ENCODE measurements at places on chromosomes 2 and 18.

GRCh38 chr2:11550901-11551568 is 17.2 kb downstream of the GREB1 start:
- DNase-seq, result no peak

- DNase-seq, result no peak
These were observed 83.8 kb downstream of the ATL2 start for GRCh38 chr2:38293152-38293865.

GRCh38 chr2:222862106-222862908 is 1.5 kb downstream of the ACSL3 start:
- peak; percentile 33 for DNase-seq

GRCh38 chr2:203030545-203030944 is 15.9 kb downstream of the NBEAL1 start:
- no peak for DNase-seq

GRCh38 chr2:179837408-179837807 is 24.0 kb downstream of the ZNF385B start:
- no peak for DNase-seq

DNA sequence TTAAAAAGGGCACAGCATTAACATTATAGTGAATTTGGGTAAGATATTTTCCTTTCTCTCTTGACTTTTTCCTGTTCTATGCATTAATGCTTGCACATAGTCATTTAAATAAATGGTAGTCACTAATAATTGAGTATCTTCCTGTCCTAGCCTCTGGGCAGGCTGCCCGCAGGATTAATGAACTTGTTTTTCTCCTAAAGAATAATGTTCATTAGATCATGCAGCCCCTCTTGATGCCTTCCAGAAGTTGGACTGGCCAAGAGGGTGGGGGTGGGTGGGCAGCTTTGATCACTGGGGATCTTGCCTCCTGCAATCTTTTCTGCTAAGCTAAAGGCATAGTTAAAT is 514.5 kb upstream of the CDH2 start:
- DNase-seq, result no peak

- DNase-seq, result no peak
These were observed 140.3 kb downstream of the ARL6IP6 start for GRCh38 chr2:152858594-152859265.

DNA sequence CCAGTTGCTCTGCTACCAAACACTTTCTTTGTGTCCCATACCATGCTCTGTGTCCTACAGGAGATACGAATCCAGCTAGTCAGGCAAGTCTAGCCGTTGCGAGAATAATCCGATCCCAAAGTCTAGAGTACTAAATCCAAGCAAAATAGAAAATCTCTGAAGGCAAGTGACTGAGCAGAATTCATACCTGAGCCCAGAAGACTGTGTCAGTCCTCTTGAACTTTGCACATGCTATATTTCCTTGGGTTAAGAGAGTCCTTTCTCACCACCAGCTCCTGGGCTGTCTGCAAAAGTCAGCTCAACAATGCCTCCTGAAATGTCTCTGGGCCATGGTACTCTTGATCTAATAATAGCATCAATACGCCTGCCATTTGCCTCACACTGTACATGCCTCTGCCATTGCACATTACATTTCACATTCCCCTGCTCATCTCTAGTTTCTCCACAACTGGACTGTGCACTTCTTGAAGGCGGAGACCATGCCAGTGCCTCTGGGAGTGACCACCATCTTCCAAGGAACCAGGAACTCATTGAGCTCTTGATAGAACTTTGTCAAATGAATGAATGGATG is 265.8 kb upstream of the ID2 start:
- DNase-seq, result no peak

GRCh38 chr2:219687272-219687671 is 59.8 kb downstream of the SLC4A3 start:
- no peak for DNase-seq

- DNase-seq, result no peak
These were observed 14.6 kb downstream of the KCNF1 start for GRCh38 chr2:10926191-10926820.

DNA sequence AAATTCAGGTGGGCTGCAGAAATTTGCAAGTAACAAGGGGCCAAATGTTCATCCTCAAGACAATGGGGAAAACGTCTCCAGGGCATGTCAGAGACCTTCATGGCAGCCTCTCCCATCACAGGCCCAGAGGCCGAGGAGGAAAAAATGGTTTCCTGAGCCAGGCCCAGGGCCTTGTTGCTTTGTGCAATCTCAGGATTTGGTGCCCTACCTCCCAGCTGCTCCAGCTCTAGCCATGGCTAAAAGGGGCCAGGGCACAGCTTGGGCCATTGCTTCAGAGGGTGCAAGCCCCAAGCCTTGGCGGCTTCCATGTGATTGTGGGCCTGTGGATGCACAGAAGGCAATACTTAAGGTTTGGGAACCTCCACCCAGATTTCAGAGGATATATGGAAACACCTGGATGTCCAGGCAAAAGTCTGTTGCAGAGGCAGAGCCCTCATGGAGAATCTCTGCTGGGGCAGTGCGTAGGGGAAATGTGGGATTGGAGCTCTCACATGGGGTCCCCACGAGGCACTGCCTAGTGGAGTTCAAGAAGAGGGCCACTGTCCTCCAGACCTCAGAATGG is 29.2 kb downstream of the RPRD1A start:
- no peak for DNase-seq

GRCh38 chr2:9658972-9659371 is 28.2 kb upstream of the YWHAQ start:
- no peak for DNase-seq

DNA sequence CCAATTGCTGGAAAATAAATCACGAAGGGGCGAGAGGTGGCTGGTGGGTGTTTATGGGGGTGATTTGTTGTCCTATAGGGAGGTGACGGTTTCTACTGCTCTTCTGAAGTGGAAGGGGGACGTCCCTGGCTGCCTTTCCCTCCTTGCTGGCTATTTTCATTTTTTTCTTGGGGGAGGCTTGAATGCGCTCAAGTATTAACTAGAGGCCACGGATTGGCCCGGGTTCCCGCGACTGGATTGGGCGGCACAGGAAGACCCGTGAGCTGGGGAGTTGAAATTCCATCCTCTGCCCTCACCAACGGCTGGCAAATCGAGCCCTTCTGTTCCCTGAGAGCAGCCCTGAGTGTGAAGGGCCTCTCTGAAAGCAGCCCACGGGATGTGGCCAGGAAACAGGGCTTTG is 176.5 kb upstream of the SPRED2 start:
- no peak for DNase-seq

DNA sequence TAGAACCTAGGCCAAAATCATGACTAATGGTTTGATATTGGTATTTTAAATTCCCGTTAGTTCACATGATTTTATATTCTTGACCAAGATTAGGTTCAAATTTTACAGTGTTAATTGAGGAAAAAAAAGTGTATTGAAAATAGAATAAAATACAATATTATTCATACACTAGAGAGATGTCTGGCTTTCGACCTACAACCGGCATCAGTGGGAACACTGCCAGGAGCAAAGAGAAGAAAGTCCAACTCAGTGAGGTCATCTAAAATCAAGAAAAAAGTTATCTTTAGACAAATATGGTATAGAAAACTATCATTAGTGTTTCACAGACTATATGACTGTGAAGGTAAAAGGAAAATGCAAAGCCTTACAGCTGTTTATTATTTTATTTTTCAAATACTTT is 81.5 kb downstream of the PIGN start:
- DNase-seq, result no peak

- DNase-seq, result no peak
These were observed 16.9 kb downstream of the CYP26B1 start for GRCh38 chr2:72130659-72131360.

DNA sequence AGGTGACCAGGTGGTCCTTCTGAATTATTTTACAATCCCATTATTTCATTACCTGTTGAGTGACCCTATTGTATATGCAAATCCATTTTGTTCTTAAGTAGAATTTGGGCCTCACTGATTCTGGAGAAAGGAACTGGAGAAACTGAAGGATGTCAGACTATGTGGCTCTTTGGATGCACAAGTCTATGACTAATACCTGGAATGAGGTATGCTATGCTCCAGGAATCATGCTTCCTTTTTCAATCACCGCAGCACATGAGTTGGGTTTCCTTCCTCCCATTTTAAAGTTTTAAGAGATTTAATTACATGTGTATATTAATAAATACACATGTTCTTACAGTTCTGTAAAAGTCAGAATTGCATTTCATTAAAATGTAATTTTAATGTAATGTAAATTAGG is 253.9 kb upstream of the VWC2L start:
- no peak for DNase-seq

- DNase-seq, result no peak
These were observed 77.4 kb upstream of the DNAJC10 start for GRCh38 chr2:182638667-182639066.

- DNase-seq, result no peak
These were observed 1492.9 kb upstream of the CELF4 start for GRCh38 chr18:39058386-39059000.

- DNase-seq, result no peak
These were observed 800.9 kb downstream of the LRP1B start for GRCh38 chr2:141329964-141330363.

DNA sequence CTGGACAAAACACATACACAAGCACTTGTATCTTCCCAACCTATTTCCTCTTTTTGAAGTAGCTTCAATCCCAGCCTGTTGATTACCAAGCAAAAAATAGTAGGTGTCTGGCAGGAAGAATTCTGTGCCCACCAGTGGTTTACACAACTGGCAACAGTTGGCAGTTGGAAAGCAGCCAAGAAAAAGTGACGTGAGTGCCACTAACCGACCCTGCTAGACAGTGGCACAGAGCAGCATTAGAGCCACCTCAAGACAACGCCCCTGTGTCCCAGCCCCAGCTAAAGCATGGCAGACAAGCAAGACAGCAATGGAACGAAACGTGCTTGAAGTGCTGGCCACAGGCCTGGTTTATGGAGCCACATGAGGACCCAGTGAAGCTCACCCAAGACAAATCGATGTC is 379.6 kb downstream of the FBXO15 start:
- peak; percentile 33 for DNase-seq

DNA sequence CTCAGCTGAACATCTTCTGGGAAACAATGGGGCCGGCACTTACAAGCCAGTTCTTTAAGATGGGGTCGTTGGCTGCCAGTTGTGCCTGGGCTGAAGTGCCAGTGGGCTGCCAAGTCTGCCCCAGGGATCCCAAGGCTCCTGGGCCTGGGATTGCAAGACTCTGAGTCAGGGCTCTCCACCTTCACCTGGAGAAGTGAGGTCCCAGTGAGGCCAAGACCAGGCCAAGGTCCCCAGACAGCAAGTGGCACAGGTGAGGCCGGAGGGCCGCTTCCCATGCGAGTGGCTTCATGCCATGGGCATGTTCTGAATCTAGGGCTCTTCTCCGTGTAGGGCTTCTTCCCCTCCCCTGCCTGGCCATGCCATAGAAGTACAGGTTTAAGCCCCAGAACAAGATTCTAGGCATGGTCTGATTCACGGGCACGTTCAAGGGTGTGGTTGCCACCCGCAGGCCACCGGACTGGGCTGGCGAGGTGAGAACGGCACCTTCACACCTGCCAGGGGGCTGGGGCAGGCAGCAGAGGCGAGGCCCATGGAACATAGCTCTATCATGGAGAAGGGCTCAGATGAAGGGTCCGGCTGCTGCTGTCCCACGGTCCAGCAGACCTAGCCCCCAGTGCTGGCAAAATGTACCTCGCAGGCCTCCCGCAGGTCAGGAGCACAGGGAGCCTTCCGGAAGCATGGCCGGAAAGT is 36.4 kb downstream of the TWIST2 start:
- DNase-seq, result no peak

DNA sequence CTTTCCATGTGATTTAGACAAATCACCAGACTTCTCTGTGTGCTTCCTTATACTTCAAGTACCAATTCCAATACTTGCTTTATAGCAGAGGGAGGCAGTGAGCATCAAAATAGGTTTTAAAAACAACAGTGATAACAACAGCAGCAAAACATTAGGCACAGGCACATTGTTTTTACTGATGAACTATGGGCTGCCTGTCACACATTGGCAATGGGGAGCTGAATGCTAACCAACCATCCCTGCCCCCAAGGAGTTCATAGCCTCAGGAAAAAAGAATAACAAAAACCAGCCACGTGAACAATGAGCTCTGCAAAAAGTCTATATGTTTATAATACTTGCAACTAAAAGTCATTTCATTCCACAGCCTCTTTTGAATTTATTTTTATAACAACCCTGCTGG is 287.9 kb upstream of the TRIB2 start:
- DNase-seq, result no peak

GRCh38 chr18:39435996-39436395 is 1870.4 kb upstream of the CELF4 start:
- no peak for DNase-seq

DNA sequence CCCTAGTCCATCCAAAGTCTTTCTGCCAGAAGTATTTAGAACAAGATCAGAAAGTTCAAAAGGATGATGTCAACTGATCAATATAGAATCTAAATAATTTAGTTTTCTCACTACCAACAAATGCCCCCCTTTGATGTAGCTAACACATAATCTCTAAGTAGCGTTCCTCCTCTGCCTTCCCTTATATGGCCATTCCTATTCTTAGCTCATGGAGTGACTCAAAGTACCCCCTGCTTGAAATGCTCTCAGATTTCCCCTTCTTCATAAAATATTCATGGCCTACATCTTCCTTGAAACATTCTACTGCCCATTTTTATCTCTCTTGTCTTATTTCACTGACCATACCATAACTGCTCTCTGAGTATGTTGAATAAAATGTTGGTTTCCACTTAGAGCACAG is 151.5 kb downstream of the UPP2 start:
- DNase-seq, result no peak

DNA sequence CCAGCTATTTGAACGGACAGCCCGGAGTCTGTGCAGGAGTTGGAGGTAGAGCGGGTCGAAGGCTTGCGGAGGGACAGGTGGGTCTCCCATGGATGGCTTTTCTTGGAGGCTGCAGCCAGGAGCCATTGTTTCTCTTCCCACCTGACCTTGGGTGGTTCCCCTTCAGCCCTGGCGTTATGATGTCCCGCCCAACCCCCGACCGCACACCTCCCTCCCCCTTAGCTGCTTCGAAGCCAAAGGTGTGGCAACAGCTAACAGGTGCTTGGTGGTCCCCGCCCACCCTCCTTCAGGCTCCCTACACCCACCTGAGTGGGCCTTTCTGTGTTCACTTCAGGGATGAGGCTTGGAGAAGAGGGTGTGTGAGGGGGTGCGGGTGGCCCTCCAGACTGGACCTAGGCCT is 62.7 kb downstream of the HPCAL1 start:
- DNase-seq, result no peak

GRCh38 chr2:892401-892800 is 58.2 kb upstream of the SNTG2 start:
- no peak for DNase-seq

DNA sequence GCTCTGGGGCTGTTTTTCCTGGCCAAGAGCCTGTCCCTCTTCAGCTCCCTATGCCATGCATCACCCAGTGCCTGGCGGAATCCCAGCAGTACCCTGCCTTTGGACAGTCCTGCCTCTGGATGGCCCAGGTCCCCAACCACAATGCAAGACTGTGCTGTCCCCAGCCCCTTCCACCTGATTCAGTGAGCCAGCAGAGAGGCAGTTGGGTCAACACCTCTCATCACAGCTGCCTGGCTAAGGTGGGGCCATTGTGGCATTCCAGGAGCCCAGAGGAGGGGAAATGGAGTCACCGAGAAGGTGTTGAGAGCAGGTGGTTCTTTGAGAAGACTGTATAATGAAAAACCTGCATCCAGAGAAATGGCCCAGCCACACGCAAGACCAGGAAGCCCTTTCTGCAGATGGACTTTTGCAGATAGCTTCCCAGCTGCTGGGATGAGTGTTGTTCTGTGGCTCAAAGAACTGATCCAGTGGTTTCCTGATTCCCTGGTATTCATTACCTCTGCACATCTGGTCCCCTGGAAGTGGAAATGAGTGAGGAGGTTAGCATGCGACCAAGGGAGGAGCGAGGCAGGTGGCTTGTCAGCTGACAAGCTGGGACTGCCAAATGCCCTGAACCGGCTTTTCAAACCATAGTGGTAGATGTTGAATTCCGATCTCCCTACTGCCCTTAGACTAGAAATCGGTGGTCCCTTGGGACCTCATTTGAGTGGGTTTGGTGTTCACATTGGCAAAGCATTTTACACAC is 1.7 kb upstream of the ASPRV1 start:
- DNase-seq, result no peak
